ENCODE measurements at places on chromosomes 5 and 9.

DNA sequence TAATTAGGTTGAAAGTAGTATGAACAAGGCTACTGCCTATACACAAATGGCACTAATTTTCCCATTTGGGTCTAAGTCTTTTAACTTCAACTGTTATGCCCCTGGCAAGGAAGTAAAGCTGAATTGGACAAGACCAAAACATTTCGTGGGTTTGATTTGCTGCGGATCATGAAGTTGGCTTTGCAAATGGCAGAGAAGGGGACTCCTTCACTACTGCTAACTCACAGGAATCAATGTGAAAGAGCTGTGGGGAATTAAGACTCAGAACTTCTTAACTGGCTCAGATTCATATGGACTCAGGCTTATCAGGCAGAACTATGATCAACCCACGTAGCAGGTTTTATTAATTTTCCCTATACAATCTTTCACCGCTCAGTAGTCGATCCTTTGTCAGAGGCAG, 73.8 kb upstream of the IFNE start:
- DNase-seq = no peak

DNA sequence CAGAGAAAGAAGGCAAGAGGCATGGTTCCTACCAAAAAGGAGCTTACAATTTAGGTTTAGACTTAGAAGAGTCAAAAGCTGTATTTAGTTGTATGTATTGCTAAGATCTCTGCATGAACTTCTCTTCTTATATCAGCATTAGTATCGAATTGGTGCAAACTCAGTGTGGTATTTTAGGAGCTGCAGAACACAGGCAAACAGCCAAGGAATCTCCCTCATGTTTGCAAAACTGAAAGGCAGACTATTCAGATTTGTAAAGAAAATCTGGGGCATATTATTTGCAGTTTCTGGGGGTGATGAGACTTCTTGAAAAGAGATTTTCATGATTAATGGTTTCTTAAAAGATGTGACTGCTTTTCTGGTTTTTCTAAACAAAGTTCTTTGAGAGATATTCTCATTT, 252.7 kb downstream of the CEMIP2 start:
- no peak for DNase-seq

DNA sequence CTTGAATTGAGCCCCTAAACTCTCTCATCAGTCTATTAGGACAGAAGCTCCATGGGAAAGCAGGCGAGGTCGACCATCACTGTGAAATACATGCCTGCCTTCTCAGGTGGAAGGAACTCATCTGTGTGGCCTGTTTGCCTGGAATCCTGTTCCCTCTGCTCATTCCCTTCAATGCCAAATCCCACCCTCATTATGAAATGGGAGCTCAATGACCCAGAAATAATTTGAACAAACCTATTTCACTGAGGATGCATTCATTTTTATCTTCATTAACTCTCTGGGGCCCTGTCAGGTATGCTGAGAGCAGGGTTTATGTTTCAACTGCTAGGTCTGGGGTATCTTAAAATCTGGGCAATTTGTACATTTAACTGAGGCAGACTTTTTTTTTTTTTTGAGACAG, 142.2 kb downstream of the MED27 start:
- no peak for DNase-seq

DNA sequence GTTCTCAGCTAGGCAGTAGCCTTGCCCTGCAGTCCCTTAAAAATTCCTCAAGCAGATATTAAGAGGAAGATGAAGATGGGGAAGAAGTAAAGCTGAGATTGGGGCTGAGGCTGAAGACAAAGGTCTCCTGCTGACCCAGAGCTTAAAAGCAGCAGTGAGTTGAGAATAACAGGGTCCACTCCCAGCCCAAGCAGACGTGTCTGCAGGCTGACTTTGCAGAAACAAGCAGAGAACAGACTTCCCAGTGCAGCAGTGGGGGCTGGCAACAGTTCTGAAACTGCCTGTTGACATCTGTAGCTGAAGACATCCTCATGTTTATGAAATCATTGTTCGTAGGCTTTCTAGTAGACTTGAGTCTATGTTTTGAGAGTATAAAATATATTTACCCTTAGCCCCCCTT, 1.1 kb downstream of the CTXN3 start:
- no peak for DNase-seq
